ENCODE measurements at places on chromosomes 16 and 17.

GRCh38 chr16:14341324-14342225 is 270.5 kb downstream of the MRTFB start:
- DNase-seq, result no peak

GRCh38 chr17:77458202-77459017 is 317.6 kb downstream of the SEC14L1 start:
- DNase-seq, result no peak

GRCh38 chr17:67566656-67567055 is 151.1 kb upstream of the NOL11 start:
- no peak for DNase-seq

DNA sequence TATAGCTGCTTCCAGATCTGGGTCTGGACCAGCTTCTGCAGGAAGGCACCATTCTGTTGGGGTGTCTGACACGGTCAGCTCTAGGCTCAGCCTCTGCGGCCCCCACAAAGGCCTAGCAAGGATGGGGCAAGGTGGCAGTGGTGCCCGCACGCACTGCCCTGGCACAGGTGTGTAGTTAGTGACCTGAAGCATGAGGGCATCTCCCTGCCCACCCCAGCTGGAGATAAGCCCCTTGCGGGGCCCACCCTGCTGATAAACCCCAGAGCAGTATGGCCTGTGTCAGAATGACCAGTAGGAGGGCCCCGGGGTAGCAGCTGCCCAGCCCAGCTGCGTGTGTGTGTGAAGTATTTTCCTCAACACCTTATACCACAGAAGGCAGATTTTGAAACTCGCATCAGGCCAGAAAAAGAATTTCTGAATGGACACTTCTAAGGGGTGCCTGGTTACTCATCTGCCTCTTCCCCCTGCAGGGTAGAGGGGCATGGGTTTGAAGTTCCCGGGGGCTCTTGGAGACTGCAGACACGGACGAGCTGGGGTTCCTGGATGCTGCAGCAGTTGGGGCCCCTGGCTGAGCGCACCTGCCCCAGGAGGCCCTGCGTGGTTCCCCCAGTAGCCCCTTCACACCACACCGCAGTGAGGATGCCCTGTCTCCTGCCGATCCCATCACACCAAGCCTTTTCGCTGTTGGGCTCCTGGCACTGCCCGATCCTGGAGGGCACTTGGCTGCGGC is 4.5 kb downstream of the ARHGDIA start:
- no peak for DNase-seq

- no peak for DNase-seq
Measured at GRCh38 chr16:47833771-47834170, 322.0 kb downstream of the ABCC12 start.

DNA sequence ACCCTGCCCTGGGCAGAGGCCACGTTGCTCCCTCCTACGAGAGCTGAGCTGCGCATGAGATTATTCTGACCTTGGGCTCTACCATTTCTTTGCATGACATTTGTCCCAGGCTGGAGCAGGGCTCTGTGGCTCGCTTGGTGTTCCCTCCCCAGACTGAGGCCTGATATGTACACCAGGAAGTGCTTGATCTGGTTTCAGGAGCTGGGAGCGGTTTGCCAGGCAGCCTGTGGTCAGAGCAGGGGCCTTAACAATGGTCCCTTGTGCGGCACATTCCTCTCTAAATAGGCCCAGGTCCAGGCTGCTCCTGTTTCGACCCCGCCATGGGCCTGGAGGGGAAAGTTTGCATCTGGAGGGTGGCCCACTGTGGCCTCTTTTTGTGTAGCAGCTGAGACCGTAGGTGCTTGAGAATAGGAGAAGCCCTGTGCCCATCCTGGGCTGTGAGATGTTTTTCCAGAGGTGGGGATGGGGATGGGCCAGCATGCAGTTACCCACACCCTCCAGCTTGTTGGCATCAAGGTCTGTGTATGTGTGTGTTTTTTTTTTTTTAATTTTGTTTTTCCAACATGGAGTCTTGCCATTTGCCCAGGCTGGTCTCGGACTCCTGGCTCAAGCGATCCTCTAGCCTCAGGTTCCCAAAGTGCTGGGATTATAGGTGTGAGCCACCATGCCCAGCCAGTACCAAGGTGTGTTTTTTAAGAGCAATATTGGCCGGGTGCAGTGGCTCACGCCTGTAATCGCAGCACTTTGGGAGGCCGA is 253.9 kb downstream of the SEC14L1 start:
- DNase-seq, result no peak

DNA sequence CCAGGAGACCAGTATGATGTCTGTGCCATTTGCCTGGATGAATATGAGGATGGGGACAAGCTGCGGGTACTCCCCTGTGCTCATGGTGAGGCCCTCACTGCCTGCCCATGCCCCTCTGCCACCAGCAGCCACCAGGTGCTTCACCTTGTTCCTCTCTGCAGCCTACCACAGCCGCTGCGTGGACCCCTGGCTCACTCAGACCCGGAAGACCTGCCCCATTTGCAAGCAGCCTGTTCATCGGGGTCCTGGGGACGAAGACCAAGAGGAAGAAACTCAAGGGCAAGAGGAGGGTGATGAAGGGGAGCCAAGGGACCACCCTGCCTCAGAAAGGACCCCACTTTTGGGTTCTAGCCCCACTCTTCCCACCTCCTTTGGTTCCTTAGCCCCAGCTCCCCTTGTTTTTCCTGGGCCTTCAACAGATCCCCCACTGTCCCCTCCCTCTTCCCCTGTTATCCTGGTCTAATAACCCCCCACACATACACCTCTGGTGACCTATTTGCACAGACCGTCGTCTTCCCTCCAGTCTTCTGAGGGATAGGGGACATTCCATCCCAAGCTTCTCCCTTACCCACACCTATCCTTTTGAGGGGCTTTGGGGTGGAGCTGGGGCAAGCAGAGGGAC is 3.7 kb downstream of the PFN1 start:
- DNase-seq, result no peak

GRCh38 chr16:80151722-80152111 is 389.1 kb upstream of the DYNLRB2 start:
- no peak for DNase-seq

DNA sequence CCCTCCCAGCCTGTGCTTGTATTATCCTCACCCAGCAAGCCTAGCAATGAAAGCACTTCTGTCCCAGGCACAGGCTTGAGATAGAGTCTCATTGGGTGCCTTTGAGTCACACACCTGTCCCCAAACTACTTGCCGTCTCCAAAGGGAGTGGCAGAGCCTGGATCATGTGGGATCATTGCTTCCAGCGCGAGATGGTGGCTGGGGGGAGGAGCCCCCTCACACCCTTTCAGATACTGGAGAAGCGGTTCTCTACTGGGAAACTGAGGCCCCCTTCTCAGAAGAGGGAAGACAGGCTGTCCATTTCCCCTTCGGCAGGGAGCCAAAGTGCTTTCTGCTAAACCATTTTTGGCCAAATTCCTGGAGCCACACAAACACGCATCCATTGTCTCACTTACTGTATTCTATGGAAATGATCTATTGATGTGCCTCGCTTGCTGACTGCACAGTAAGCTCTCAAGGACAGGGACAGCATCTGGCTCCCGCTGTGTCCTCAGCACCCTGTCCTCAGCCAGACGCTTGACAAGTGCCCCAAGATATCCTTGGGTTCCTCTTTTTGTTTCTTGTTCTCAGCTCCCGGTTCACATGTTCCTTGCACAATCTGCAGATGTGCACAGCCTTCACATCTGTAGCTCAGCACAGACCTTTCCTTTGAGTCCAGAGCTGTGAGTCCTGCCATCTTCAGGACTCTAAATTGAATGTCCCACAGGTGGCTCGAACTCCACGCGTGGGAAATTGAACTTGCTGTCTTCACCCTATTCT is 26.0 kb upstream of the DLX3 start:
- no peak for DNase-seq

DNA sequence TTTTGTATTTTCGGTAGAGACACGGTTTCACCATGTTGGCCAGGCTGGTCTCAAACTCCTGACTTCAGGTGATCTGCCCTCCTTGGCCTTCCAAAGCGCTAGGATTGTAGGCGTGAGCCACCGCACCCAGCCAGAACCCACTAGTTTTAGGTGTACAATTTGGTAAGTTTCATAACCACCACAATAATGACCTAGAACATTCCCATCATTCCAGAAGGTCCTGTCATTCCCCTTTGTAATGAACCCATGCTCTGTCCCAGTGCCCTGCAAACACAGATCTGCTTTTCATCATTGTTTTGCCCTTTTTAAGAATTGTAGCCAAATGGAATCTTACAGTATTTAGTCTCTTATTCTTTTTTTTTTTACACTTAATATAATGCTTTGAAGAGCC is 35.6 kb upstream of the IRF8 start:
- DNase-seq, result no peak

All from omental fat pad (tissue), 4 donors.